Activated CD4-positive, alpha-beta T cell treated with anti-CD3 and anti-CD28 coated beads, Interleukin-2, amount 10 ng/mL, durations not matched to agents 24 days and 14 days (primary cell): ENCODE measurements at places on chromosomes 6 and 20. TPM values are rescaled to one million over a fixed set of nuclear protein-coding genes. Genes with fewer than 3 reads are reported as not detected.

MYB gene
- 44.1 and 44.2 TPM in 2 replicates for total RNA-seq

COL21A1 gene
- total RNA-seq: not detected in 2 replicates

CPXM1 gene
- total RNA-seq: 0.14 and 0.38 TPM in 2 replicates

TMEM151B gene
- 0.07 TPM in 1 of 2 replicates, not detected in the other for total RNA-seq

CGAS gene
- 45.0 and 49.7 TPM in 2 replicates for total RNA-seq

CYP39A1 gene
- total RNA-seq: not detected in 2 replicates

TRDN gene
- not detected in 2 replicates for total RNA-seq

PKIB gene
- not detected in 2 replicates for total RNA-seq

F13A1 gene
- total RNA-seq: not detected in 2 replicates

ZC2HC1B gene
- not detected in 2 replicates for total RNA-seq

SLCO4A1 gene
- total RNA-seq: 57.8 and 67.3 TPM in 2 replicates

HLA-DRB1 gene
- total RNA-seq: 14.2 and 15.0 TPM in 2 replicates

UBD gene
- 0.49 and 0.62 TPM in 2 replicates for total RNA-seq

IRF4 gene
- total RNA-seq: 831 and 846 TPM in 2 replicates

MSH5 gene
- total RNA-seq: 87.8 and 99.6 TPM in 2 replicates

PSORS1C2 gene
- total RNA-seq: not detected in 2 replicates

DNA sequence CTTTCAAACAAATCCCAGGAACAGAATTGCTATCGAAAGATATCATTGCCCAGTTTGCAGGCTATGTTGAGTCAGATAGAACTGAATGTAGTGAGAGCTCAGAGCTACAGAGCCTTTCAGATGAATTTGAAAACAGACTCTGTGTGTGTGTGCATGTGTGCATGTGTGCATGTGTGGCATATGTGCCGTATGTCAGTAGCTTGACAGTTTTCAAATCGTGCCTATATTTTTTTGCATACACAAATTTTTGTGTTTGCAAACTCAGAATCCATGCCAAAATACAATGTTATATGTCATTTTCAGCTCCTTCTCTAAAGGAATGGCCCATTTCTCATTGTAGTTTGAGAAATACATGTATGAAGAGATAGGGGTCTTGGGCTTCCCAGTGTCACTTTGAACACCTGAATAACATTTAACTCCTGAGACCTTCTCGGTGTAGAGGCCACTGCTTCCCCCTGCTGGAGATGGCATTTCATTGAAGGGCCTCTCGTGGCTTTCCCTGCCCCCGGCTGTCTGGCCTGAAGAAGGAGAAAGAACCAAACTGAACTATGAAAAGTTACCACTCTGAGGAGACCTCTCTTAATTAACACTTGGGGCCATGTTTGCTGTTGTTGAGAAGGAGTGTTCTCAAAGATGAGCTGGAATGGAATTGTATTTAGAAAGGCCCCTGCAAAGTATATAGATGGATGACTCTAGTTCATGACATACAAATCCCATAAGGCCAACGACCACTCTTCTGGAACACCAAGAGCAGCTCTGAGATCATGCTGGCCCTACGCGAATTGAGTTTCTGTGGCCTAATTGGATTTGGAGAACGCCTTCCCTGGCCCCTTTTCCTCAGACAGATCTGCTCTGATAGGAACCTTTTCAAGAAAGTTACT lies 58.7 kb downstream of the VAPB start:
- DNase-seq: peak; percentile 88

- DNase-seq: peak; percentile 81
These were observed 642 bp downstream of the GZF1 start for GRCh38 chr20:23362392-23363256.

GRCh38 chr20:24169256-24169655 lies 180.7 kb upstream of the GGTLC1 start:
- peak; percentile 23 for DNase-seq

- DNase-seq: no peak
These were observed 495.3 kb upstream of the RNF217 start for GRCh38 chr6:124466949-124467348.

GRCh38 chr6:157946865-157947532 lies 34.7 kb upstream of the SYNJ2 start:
- peak; percentile 68 for DNase-seq

DNA sequence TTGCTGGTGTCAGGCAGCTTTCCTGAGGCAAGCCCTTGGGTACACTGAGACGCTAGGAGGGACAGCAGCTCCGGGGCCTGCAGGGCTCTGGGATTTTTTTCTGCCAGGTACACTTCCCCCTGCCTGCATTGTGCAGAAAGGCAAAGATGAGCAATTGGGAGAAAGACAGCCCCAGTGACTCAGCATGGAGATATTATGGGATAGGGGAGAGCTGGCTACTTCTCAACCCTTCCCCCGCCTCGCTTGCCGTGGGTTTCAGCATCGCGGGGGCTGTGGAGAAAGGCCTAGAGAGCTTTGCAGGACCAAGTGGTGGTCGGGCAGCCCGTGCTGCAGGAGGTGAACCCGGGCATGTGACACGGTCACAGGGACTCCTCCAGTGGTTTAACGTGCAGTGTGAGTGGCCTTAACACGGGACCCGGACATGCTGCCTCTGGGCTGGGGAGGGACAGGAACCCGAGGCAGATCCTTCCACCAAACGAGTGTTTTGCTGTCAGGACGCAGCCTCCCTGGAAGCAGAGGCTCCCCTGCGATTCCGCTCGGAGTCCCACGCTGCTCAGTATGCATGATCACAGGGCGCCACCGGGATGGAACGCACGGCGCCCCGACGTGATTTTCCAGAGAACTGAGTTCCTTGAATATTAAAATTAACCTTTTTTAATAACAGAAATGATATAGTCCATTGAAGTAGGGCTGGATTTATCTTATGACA lies 139.9 kb downstream of the CDH4 start:
- no peak for DNase-seq

- no peak for DNase-seq
These were observed 134.0 kb downstream of the SCML4 start for GRCh38 chr6:107689951-107690642.

DNA sequence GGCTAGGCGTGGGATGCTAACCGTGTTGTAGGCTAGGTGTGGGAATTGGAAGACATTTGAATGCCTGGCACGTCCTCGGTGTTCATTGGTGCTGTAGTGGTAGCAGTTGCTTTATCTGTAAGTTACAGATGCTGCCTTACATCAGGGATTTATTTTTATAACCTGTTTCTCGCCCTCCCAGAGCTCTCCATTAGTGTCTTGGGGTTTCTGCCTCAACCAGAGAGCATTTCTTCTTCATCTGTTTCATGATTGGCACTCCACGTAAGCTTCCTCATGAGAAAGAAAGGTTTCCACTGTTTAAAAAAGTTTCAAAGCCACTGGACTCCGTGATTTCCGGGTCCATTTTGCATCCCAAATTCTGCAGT lies 9.0 kb downstream of the IGF2R start:
- DNase-seq: no peak

GRCh38 chr6:111626441-111626840 lies 20.8 kb upstream of the TRAF3IP2 start:
- DNase-seq: no peak

GRCh38 chr6:5213836-5214235 lies 46.9 kb downstream of the LYRM4 start:
- no peak for DNase-seq

DNA sequence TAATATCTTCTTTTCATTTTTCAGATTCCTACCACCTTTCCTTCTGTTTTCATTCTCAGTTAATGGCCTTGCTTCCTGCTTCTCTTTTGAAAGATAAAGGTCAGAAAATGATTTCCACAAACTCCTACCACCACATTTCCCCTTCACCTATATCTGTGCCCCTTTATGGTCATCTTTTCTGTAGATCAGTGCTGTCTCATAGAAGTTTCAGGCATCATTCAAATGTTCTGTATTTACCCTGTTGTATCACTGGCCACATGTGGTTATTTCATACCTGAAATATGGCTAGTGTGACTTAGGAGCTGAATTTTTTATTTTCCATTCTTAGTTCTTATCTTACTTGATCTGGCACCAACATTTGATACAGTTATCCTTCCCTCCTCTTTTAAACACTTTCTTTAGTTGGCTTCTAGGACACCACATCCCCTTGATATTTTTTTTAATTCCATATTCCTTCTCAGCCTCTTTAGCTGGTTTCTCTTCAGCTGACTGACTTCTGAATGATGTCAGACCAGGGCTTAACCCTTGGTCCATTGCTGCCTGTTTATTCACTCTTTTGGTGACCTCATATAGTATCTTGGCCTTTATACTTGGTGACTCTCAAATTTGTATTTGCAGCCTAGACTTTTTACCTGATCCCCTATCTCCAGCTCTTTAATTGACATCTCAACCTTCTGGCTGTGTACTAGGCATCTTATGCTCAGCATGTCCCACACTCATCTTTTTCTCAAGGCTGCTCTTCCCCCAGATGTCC lies 81.0 kb downstream of the ATRN start:
- no peak for DNase-seq

- DNase-seq: peak; percentile 57
These were observed 979.7 kb downstream of the TBC1D32 start for GRCh38 chr6:120354452-120355098.

GRCh38 chr20:3911956-3912355 lies 22.8 kb downstream of the PANK2 start:
- no peak for DNase-seq

GRCh38 chr6:77097940-77098339 lies 365.4 kb downstream of the HTR1B start:
- DNase-seq: no peak

DNA sequence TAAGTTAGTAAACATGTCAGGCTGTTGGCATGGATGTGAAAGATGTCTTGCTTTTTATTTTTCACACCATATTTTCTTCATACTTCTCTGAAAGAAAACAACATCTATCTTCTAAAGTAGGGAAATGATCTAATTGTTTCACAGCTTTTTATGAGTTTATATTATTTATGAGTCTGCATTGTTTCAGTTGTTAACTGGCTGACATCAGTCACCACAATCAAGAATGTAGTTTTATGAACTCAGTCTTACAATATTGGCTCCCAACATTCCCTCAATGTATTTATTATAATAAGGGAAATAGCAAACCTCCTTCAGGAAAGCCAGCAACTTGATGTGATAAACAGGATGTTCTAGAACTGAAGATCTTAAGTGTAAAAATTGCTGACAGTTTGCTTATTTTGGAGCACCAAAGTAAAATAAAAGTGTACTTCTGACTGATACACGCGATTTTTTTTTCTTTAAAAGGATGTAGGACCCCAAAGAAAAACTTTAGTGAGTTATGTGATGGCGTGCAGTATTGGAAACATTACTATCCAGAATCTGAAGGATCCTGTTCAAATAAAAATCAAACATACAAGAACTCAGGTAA lies 106.0 kb downstream of the ADGRG6 start:
- no peak for DNase-seq

- DNase-seq: no peak
These were observed 57.5 kb downstream of the IRF4 start for GRCh38 chr6:449057-449430.

DNA sequence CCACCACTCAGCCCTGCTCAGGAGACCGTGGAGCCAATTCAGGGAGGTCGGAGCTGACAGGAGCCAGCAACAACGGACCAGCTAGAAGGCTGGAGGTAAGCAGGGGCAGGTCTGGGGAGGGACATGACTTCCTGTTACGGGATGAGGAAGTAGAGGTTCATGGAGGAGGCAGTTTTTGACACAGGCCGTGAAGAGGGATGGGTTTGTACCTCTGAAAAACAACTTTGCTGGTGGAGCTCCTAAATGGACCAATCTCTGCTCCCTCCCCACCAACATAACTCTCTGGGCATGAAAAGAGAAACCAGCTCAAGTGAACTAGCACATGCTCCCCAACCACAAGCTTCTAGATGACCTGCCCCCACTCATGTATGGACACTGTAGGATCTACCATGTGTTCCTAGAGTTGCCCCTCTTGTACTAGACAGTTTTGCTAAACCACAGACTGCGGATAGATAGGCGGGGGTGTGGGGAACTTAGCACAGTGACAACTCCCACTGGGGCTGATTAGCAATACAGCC lies 31.4 kb downstream of the RALGAPA2 start:
- no peak for DNase-seq

- DNase-seq: peak; percentile 55
These were observed 14.4 kb downstream of the KPNA5 start for GRCh38 chr6:116695401-116695800.

- DNase-seq: no peak
These were observed 12.9 kb downstream of the BPIFB4 start for GRCh38 chr20:33092361-33092760.

- DNase-seq: no peak
These were observed 13.4 kb upstream of the BTN3A2 start for GRCh38 chr6:26351544-26351953.

DNA sequence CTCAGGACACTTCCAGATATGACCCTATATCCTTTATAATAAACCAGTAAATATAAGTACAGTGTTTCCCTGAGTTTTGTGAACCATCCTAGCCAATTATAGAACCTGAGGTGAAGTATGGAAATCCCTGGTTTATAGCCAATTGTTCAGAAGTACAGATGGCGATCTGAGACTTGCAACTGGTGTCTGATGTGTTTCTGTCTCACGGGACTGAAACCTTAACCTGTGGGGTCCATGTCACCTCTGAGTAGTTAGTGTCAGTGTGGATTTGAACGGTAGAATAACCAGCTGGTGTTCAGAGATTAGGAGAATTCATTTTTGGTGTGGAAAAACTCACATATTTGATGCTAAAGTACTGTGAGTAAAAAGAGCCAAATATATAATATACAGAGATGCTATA lies 606.6 kb downstream of the MAFB start:
- no peak for DNase-seq

GRCh38 chr6:3888153-3888957 lies 39.2 kb downstream of the FAM50B start:
- no peak for DNase-seq

- no peak for DNase-seq
These were observed 6.2 kb downstream of the SS18L1 start for GRCh38 chr20:62149532-62150309.

GRCh38 chr6:151481786-151482185 lies 12.0 kb upstream of the CCDC170 start:
- no peak for DNase-seq

GRCh38 chr6:157754351-157754750 lies 68.7 kb upstream of the SNX9 start:
- DNase-seq: no peak

- DNase-seq: peak; percentile 80
These were observed 14.1 kb downstream of the NFATC2 start for GRCh38 chr20:51528263-51529027.

DNA sequence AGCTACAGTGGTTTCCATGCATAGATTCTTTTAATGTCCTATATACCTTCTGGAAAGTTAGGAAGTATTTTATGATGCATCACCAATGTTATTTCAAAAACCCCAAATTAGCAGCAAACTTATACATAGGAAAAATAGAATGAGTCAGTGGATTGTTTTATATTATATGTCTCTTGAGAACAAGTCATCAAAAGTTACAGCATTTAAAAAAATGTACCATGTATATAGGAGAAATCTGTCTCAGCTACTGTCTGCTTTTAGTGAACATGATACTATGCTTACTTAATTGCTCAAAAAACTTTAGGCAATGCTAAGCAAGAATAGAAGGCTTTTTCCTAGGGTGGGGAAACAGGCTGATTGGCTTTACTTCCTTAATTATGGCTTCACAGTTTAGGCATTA lies 365.3 kb downstream of the SAMD5 start:
- no peak for DNase-seq

DNA sequence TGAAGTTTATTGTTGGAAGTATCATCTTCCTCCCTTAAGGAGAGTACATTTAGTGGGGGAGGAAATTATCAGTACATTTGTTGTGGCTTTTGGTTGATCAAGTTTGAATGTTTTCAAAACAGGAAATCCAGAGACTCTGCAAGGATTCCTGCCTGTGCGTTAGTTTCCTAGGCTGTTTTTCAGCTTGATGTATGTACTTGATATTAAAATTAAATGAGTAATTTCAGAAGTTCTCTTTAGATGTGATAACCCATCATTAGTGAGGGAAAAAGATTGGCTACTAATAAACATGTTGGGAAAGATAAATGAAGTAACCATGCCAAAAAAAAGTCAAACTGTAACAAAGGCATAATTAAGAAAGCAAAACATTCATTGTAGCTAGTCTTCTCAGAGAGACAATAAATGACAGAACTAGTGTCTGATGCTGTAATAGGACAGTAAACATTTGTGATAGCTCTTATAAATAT lies 88.0 kb upstream of the TULP1 start:
- DNase-seq: no peak
